ENCODE measurements at places on chromosomes 7 and 10. TPM values are rescaled to one million over a fixed set of nuclear protein-coding genes. Genes with fewer than 3 reads are reported as not detected.

DNA sequence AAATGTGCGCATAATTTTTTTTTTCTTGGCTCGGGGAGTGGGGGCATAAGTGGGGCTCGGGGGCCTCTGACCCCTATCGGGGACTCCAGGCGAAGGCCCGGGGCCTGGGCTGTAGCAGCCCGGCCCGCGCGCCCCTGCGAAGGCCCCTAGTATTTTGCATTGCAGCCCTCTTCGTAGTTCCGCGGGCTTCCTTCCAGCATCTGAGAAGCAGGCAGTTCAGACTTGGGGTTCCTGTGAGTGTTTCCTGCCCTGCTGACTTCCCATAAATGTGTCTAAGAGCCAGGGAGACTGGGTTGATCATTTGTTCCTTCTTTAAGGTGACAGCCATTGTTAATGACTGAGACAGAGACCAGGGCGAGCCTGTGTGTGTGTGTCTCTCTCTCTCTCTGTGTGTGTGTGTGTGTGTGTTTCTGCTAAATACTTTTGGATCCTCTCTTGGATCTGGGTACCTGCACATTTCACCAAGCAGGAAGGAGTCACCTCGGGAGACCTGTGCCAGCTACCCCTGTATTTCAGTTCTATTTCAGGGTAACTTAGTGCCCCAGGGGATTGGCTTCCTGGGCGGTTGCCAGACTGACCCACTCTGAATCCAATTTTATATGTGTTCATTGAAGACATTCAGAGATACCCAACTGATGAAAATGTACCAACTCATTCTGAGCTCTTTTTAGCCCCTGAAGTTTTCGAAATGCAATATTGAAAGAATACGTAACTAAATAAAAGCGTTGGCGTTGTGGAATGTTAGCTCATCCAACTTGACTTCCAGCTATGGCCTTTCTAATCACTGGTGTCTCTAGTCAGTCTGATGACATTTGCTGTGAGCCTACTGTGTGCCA lies 805 bp downstream of the MSRB2 start:
- H3K4me1 ChIP-seq, result no peaks in the 10 kb centered on the region
- peak overlapping the region; percentile 90 for H3K27ac ChIP-seq
- no peaks in the 10 kb centered on the region for H3K36me3 ChIP-seq
- H3K4me3 ChIP-seq, result peak overlapping the region; percentile 95
- H3K27me3 ChIP-seq, result no peaks in the 10 kb centered on the region

DNA sequence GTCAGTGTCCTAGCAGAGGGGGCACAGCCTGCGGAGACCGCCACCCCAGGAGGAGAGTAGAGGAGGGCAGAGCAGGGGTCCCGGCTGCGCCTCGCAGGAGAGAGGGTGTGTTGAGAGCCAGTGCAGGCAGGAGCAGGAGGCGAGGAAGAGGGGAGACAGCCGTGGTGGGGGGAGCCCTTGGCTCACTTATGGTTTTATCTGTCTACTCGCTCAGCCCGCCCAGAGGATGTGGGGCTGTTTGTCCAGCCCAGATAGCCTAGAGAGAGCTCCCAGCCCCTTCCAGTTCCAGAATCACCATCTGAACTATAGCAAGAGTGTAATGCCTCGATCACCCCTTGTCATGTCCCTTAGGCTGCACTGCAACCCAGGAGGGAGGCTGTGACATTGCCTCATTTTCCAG lies 26.6 kb downstream of the SLC29A3 start:
- no peaks in the 10 kb centered on the region for H3K27me3 ChIP-seq
- no peak for DNase-seq
- no peaks in the 10 kb centered on the region for H3K4me1 ChIP-seq
- no peak overlapping the region for H3K27ac ChIP-seq
- H3K4me3 ChIP-seq, result no peak overlapping the region

- H3K4me1 ChIP-seq, result peaks cover 39% of the 10 kb centered on the region
- no peak for DNase-seq
- H3K4me3 ChIP-seq, result no peak overlapping the region
Observed at GRCh38 chr7:77349141-77349540, 67.0 kb downstream of the GSAP start.

Gene PLXDC2
- 18.2 TPM for total RNA-seq

DNA sequence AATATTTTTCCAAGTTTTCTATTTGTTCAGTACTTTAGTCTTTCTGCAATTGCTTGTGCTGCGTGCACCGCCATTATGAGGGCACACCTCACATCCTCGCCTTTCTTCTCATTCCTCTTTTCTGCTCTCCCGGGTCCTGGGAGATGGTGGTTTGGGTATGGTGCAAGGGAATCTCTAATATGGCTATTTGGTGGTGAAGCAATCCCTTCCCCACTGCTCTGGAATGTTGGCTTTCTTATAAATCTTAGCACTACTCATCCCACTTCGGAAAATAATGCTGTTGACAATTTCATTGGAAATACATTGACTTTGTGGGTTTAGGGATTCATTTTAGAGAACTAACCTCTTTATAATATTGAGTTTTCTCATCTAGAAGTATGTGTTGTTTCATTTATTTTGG lies 1.9 kb upstream of the GCK start:
- no peaks in the 10 kb centered on the region for H3K36me3 ChIP-seq
- H3K4me3 ChIP-seq, result no peak overlapping the region
- DNase-seq, result no peak
- no peak overlapping the region for H3K27ac ChIP-seq
- H3K27me3 ChIP-seq, result peaks cover 16% of the 10 kb centered on the region
- H3K4me1 ChIP-seq, result no peaks in the 10 kb centered on the region

GRCh38 chr10:131726967-131727366 lies 173.8 kb upstream of the PPP2R2D start:
- no peaks in the 10 kb centered on the region for H3K36me3 ChIP-seq
- no peaks in the 10 kb centered on the region for H3K27me3 ChIP-seq
- peak; percentile 43 for DNase-seq
- no peak overlapping the region for H3K4me3 ChIP-seq
- peaks cover 11% of the 10 kb centered on the region for H3K4me1 ChIP-seq

Gene LUC7L2
- total RNA-seq, result 79.1 TPM

Gene PTTG1IP2
- not detected for total RNA-seq

GRCh38 chr7:148622887-148623585 lies 32.5 kb downstream of the C7orf33 start:
- no peaks in the 10 kb centered on the region for H3K4me1 ChIP-seq
- H3K27me3 ChIP-seq, result no peaks in the 10 kb centered on the region
- no peak overlapping the region for H3K27ac ChIP-seq
- H3K36me3 ChIP-seq, result no peaks in the 10 kb centered on the region
- no peak overlapping the region for H3K4me3 ChIP-seq

DNA sequence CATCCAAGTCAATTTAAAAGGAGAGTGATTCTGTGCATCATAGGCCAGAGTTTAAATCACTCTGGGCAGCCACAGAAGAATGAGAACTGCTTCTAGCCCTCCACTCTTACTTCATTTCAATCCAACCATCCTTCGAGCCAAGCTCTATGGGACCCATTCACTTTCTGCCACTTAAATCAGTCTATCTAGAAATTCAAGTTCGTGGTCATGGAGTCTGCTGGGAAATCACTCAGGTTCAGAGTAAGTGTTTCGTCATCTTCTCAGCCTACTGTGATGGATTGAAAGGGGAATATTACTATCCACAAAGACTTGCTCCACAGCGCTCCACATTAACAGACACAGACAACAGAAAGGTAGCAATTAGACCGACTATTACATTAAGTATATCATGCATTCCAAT lies 4.6 kb downstream of the DCLRE1C start:
- H3K27ac ChIP-seq, result no peak overlapping the region
- H3K4me1 ChIP-seq, result peaks cover 16% of the 10 kb centered on the region
- no peak overlapping the region for H3K4me3 ChIP-seq
- peaks cover 9% of the 10 kb centered on the region for H3K36me3 ChIP-seq
- DNase-seq, result no peak

DNA sequence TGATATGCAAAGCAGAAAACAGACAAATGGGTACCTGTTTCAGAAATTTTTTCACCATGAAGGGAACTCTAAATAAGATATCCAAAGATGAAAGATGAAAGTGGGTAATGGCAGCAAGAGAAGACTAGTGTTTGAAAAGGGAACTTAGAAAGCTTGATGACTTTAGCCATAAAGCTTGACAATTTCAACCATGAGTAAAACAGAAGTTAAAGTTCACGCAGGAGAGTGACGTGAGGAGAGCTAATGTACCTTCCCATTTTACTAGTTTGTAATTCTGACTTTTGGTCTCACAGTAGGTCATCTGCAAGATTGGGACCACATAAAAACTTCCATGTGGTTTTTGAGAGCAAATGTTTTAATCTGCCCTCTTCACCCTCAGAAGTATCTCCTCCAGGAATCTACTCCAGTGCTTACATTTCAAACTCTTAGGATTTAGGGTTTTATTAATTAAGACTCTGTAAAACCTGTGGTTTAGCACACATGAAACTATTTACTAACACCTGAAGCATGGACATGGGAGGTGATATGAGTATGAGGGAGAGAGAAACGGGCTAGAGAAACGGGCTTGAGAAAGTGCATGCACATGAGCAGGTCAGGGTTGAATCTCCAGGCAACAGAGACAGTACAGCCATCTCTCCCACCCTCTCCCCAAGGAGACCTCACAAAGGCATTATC lies 24.4 kb upstream of the GIMAP2 start:
- no peaks in the 10 kb centered on the region for H3K4me1 ChIP-seq
- no peak for DNase-seq
- H3K36me3 ChIP-seq, result no peaks in the 10 kb centered on the region
- no peak overlapping the region for H3K27ac ChIP-seq

- DNase-seq, result peak; percentile 39
- H3K27me3 ChIP-seq, result no peaks in the 10 kb centered on the region
- no peak overlapping the region for H3K27ac ChIP-seq
- no peaks in the 10 kb centered on the region for H3K4me1 ChIP-seq
- H3K36me3 ChIP-seq, result no peaks in the 10 kb centered on the region
- no peak overlapping the region for H3K4me3 ChIP-seq
Observed at GRCh38 chr10:131822013-131822691, 78.7 kb upstream of the PPP2R2D start.

GRCh38 chr10:78318305-78318704 lies 284.6 kb downstream of the RPS24 start:
- peak; percentile 63 for DNase-seq
- H3K4me3 ChIP-seq, result no peak overlapping the region
- no peaks in the 10 kb centered on the region for H3K4me1 ChIP-seq
- H3K27ac ChIP-seq, result peak overlapping the region; percentile 93
- H3K27me3 ChIP-seq, result no peaks in the 10 kb centered on the region

DNA sequence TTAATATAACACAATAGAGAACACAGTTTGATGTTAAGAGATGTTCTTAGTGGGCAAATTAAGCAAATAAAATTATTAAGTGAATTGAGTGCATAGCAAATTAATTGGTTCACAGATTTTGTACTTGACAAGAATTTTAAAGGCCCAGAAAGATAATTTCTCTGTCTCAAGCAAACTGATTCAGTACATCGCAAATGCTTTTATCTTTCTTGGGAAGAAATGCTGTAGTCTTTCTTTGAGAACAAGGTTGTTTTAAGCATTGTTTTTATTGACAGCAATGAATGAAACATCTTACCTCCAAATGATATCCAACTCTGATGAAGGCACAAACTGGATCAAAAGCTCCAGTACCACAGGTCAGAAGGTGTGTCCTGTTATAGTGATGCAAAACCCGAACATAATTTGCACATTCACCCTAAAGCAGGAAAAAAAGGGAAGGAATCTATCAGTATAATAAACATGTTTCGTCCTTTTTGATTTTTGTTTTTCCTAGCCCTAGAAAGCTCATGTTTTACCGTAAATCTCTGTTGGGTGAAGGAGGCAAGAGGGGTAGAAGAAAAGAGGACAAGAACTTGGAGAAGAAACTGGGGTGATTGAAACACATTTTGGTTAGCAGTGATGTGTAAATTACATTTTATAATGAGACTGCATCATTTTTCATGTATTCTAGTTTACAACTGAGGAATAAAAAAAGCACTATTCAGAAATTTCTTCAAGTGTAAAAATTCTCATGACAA lies 182.6 kb downstream of the SEMA3E start:
- no peak for DNase-seq
- no peak overlapping the region for H3K27ac ChIP-seq
- H3K36me3 ChIP-seq, result no peaks in the 10 kb centered on the region
- H3K27me3 ChIP-seq, result no peaks in the 10 kb centered on the region

Gene CRYGN
- total RNA-seq, result not detected

DNA sequence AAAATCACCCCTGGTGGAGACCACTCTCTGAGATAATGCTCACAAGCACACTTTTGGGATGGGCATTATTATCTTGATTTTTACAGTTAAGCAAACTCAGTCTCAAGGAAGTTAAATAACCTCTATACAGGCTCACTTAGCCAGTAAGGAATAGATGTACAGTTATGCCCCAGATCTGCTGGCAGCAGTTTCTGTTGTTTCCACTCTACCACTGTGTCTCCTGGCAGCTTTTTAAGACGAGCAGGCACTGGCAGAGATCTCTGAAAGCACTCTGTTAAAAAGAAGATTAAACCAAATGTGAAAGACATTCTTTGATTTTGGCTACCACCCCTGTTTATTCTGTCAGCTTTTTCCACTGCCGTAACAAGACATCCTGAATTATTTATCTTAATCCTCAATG lies 73.2 kb downstream of the SRI start:
- no peak overlapping the region for H3K27ac ChIP-seq
- H3K36me3 ChIP-seq, result no peaks in the 10 kb centered on the region
- no peak overlapping the region for H3K4me3 ChIP-seq
- no peaks in the 10 kb centered on the region for H3K27me3 ChIP-seq

DNA sequence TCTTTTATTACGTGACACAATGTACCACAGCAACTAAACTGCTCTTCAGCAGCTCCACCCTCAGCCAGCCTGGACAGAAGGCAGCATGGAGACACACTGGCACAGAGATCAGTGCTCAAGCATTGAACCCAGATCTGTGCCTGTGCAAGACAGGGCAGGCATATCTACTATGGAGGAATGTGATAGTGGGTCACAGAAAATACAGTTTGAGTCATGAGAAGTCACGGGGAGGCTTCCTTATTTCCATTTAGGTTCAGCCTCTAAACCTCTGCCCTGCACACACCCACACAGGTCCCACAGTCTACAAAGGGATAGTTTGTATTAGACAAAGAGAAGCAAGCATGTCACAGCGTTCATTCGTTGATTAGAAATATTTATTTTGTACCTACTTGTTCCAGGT lies 187.4 kb upstream of the AGR3 start:
- no peak overlapping the region for H3K4me3 ChIP-seq
- H3K4me1 ChIP-seq, result no peaks in the 10 kb centered on the region
- H3K27me3 ChIP-seq, result no peaks in the 10 kb centered on the region
- H3K27ac ChIP-seq, result no peak overlapping the region

Data from sigmoid colon (tissue), 7 donors.